CD4-positive, alpha-beta T cell (primary cell): ENCODE measurements at places on chromosomes 2 and 18.

GRCh38 chr2:10078704-10079265 is 1.4 kb downstream of the CYS1 start:
- H3K4me1 ChIP-seq: peaks cover 27% of the 10 kb centered on the region
- H3K27me3 ChIP-seq: peaks cover 77% of the 10 kb centered on the region
- H3K36me3 ChIP-seq: no peaks in the 10 kb centered on the region
- no peak overlapping the region for H3K4me3 ChIP-seq
- no peak for DNase-seq
- H3K27ac ChIP-seq: no peak overlapping the region

GRCh38 chr2:157920736-157921135 is 44.6 kb upstream of the ACVR1 start:
- H3K4me1 ChIP-seq: no peaks in the 10 kb centered on the region
- H3K27ac ChIP-seq: no peak overlapping the region
- no peaks in the 10 kb centered on the region for H3K36me3 ChIP-seq
- no peak overlapping the region for H3K4me3 ChIP-seq
- H3K27me3 ChIP-seq: no peaks in the 10 kb centered on the region

DNA sequence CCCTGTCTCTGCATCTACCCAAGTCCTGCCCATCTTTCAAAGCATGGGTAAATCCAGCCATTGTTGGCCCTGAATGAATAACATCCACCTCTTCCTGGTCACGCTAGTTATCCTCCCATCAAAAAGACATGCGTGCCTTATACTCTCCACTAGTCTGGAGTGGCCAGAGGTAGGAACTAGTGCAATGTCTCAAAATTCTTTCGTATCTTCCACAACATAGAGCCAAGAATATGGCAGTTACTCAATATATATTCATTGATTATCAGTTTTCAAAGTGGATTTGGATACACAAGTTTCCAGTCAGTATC is 8.9 kb downstream of the APOB start:
- no peaks in the 10 kb centered on the region for H3K27me3 ChIP-seq
- no peaks in the 10 kb centered on the region for H3K36me3 ChIP-seq
- no peak overlapping the region for H3K27ac ChIP-seq
- H3K4me3 ChIP-seq: no peak overlapping the region
- no peaks in the 10 kb centered on the region for H3K4me1 ChIP-seq

- H3K36me3 ChIP-seq: no peaks in the 10 kb centered on the region
- no peak for DNase-seq
- H3K4me3 ChIP-seq: no peak overlapping the region
- no peaks in the 10 kb centered on the region for H3K27me3 ChIP-seq
- no peak overlapping the region for H3K27ac ChIP-seq
Observed at GRCh38 chr18:78447211-78447610, 532.4 kb upstream of the SALL3 start.

DNA sequence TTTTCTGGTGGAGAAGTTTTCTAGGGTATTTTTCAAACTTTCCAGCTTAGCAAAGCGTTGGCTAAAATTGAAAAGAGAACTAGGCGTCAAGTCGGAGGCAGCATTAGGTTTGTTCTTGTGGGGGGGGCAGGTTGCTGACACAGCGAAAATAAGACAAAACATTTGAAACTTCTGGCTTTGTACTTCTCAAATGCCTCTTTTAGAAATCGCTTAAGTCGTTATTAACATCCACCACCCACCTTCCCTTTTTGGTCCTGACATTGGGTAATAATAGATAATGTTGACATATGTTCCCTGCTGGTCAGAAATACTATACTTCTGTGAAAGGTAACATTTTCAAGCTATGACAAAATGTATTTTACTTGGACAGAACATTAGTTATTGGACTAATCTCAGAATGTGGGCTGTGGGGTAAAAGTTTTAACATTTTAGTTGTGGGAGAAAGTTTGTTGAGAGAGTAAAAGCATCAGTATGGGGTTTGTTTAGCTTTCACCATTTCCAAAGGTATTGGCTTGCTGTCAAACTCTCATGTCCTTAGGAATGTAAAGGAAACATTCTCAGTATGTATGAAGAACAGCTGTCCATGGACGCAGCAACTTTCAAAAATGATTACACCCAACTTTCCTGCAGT is 88.1 kb upstream of the ZEB2 start:
- no peaks in the 10 kb centered on the region for H3K27me3 ChIP-seq
- DNase-seq: no peak
- no peak overlapping the region for H3K27ac ChIP-seq
- no peaks in the 10 kb centered on the region for H3K36me3 ChIP-seq

DNA sequence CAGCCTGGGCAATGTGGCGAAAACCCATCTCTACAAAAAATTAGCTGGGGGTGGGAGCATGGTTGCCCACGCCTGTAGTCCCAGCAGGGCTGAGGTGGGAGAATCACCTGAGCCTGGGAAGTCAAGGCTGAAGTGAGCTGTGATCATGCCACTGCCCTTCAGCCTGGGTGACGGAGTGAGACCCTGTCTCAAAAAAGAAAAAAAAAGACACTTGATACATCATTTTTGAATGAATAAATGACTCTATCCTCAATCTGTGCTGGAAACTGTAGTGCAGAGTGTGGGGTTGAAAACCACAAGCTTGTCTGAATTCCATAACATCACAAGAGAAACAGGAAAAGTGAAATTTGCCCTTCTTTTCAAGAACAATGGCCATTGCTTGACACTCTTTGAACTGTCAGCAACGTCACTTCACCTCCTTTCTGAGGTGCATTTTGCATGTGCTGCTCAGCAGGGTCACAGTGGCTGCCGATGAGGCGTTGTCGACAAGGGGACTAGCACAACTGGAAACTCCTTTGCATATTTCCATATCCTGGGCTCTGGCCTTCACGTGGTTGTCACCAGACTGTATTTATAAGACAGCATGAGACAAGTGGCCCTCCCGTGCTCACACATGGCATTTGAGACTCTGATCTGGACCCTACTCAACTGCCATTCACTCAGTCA is 54.2 kb downstream of the DDX1 start:
- DNase-seq: no peak
- H3K27ac ChIP-seq: no peak overlapping the region
- no peaks in the 10 kb centered on the region for H3K4me1 ChIP-seq
- peaks cover 9% of the 10 kb centered on the region for H3K36me3 ChIP-seq

DNA sequence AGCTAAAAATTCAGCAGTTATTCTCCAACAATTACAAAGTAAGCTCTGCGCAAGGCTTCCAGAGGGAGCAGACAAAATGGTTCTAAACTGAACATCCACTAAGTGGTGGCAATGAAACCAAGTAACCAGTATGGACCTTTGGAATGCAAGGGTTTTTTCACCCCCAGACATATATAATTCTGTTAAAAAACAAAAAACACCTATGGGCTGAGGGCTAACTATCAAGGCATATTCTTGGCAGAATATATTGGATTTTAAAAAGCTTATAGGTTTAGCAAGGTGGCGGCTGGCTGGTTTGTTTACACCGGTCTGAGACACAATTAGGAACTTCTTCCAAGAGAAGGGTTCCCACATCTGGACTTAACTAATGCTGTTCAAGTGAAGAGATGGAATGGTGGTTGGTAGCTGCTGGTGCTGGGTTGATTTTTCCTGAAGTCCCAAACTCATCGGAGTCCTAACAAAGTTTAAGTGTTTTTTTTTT is 2.8 kb downstream of the ZFP36L2 start:
- H3K27ac ChIP-seq: peak overlapping the region; percentile 92
- H3K36me3 ChIP-seq: peaks cover 48% of the 10 kb centered on the region
- H3K4me3 ChIP-seq: peak overlapping the region; percentile 97
- no peaks in the 10 kb centered on the region for H3K27me3 ChIP-seq
- no peak for DNase-seq
- H3K4me1 ChIP-seq: peaks cover 46% of the 10 kb centered on the region

- H3K4me1 ChIP-seq: no peaks in the 10 kb centered on the region
- H3K4me3 ChIP-seq: no peak overlapping the region
- DNase-seq: no peak
- H3K27me3 ChIP-seq: no peaks in the 10 kb centered on the region
Observed at GRCh38 chr18:7535436-7536205, 31.5 kb upstream of the PTPRM start.

DNA sequence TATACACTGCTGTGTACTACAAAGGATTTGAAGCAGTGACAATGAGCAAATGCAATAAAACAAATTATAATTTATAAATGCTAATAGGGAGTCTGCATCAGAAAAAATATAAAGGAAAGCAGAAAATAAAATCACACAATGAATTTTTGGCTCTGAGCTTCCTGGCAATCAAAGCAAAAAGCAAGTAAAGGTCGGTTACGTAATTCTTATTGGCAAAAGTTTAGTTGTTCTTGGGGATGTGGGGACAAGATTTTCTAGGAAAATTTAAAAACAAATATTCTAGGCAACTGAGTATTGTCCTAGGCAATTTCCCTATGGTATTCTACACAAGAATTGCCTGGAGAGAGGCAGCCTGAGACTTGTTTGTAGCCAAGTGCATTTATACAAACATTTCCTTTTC is 1.8 kb downstream of the ORC2 start:
- H3K36me3 ChIP-seq: peaks cover 25% of the 10 kb centered on the region
- H3K4me3 ChIP-seq: no peak overlapping the region
- peaks cover 21% of the 10 kb centered on the region for H3K4me1 ChIP-seq
- no peak for DNase-seq

- no peaks in the 10 kb centered on the region for H3K36me3 ChIP-seq
- peaks cover 2% of the 10 kb centered on the region for H3K27me3 ChIP-seq
- no peak overlapping the region for H3K27ac ChIP-seq
Observed at GRCh38 chr2:2621855-2622254, 290.8 kb upstream of the MYT1L start.

DNA sequence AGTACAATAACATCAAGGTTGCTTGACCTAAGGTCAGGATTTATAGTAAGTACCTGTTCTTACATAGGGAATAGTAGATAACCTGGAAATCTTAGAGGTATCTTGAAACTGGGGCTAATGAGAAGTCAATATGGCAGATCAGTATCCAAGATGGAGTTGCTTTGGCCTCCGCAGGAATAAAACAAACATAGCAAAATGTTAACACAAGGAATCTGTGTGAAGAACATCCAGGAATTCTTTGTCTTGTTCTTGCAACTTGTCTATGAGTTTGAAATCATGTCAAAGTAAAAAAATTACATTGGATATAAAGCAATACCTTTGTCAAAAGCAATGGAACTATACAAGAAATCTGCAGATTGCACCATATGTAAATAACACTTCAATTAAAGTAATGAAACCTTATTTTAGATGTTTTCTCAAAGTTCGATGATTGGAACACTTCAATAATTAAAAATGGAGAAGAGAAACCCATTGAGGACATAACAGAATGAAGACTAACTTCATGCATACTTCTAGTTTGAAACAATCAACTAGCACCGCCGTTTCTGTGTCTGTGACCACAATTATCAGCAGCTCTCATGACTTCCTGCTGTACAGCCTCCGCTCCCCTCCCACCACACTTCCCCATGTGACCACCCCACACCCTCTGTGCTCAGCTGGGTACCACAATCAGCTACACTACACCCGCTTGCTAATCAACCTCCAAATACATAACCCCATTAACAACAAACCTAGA is 27.6 kb downstream of the C2orf76 start:
- H3K4me1 ChIP-seq: peaks cover 9% of the 10 kb centered on the region
- peak; percentile 44 for DNase-seq
- H3K36me3 ChIP-seq: no peaks in the 10 kb centered on the region
- H3K4me3 ChIP-seq: no peak overlapping the region

DNA sequence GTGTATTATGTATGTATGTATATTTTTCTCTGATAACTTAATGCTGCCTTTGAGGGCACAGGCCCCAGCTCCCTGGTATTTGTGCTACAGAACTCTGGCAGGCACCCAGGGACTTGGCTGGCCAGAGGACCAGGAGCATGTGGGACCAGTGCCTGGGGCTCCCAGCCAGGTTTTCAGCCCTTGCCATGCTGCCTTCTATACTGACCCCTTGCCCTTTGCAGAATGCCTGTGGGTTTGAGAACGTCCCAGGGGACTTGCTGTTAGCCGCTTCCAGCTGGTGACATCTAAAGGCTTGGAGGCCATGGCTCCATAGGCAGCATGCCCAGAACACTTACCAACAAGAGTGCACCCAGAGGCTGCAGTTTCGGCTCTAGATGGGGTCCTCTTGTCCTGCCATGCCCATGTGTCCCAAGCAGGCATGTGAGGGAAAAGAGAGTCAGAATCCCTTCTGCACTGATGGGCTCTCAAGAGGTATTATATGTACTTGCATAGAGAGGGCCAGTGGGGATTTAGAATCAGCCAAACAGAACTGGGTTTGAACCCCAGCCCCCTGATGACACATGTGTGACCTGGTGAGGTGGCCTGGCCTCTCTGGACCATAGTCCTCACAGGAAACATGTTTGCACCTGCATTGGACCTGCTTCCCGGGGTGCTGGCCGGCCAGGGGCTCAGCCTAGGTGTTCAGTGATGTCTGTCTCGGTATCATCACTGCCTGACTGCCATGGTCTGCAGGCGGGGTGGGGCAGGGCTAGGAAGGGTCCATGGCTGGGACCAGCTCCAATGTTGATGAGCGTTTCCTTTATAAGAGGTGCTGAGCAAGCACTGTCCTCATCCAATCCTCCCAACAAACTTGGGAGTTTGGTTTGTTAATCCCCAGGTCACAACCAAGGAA is 119.2 kb upstream of the FHL2 start:
- no peak overlapping the region for H3K27ac ChIP-seq
- DNase-seq: no peak
- no peaks in the 10 kb centered on the region for H3K36me3 ChIP-seq
- H3K4me1 ChIP-seq: no peaks in the 10 kb centered on the region

- H3K27ac ChIP-seq: no peak overlapping the region
- H3K4me3 ChIP-seq: no peak overlapping the region
- H3K27me3 ChIP-seq: peaks cover 16% of the 10 kb centered on the region
- no peaks in the 10 kb centered on the region for H3K36me3 ChIP-seq
- no peak for DNase-seq
Observed at GRCh38 chr2:240206630-240207029, 66.2 kb upstream of the OTOS start.

DNA sequence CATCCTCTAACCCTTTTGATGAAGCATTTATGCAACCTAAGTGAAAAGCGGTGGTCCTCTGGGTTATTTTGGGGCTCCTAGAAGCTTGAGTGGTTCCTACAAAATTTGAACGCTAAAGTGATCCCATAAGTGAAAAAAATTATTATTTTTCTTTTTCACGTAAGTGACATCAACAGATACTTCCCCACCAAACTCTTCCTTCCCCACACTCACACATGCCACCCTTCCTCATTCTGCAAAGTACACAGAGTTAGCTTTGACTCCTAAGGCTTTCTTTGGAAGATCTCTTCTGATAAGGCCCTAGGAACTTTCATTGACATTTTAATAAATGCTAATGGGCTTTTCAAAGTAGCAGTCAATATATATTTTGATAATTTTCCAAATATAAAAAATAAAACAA is 109.7 kb downstream of the DOCK10 start:
- H3K36me3 ChIP-seq: peaks cover 29% of the 10 kb centered on the region
- DNase-seq: no peak
- peaks cover 57% of the 10 kb centered on the region for H3K4me1 ChIP-seq
- no peaks in the 10 kb centered on the region for H3K27me3 ChIP-seq
